ENCODE measurements at places on chromosomes 3 and 15. TPM values are rescaled to one million over a fixed set of nuclear protein-coding genes. Genes with fewer than 3 reads are reported as not detected.

The LRRC3B gene
- not detected for total RNA-seq

The THPO gene
- 0.51 TPM for total RNA-seq

The KIAA1143 gene
- total RNA-seq, result 18.3 TPM

The P3H2 gene
- total RNA-seq, result 4.6 TPM

The PLA2G4D gene
- not detected for total RNA-seq

The FGD5 gene
- 1.0 TPM for total RNA-seq

The CLEC3B gene
- 56.3 TPM for total RNA-seq

The ANKUB1 gene
- not detected for total RNA-seq
